ENCODE measurements at places on chromosomes 13 and 19.

GRCh38 chr13:26929971-26930730, 169.6 kb upstream of the GPR12 start:
- peak; percentile 63 for DNase-seq

DNA sequence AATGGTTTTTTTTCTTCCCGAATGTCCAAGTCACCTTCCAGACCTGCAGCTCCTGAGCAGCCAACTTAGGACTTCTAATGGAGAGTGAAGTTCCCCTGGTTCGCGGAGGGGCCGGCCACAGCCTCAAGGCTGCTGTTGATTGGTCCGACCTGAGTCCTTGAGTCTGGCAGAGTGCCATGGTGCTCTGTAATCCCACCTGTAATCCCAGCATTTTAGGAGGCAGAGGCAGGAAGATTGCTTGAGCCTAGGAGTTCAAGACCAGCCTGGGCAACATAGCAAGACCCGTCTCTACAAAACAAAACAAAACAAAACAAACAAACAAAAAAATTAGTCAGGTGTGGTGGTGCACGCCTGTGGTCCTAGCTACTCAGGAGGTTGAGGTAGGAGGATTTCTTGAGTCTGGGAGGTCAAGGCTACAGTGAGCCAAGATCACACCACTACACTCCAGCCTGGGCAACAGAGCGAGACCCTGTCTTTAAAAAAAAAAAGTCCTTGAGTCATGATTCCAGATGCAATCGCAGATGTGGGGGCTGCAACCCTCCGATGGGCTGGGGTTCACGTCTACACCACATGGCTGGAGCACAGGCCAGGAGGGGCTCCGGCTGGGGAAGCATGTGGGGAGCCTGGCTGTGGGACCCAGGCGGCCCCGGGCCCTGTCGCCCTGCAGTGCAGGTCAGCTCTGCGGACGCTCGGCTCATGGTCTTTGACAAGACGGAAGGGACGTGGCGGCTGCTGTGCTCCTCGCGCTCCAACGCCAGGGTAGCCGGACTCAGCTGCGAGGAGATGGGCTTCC, 17.7 kb downstream of the HPN start:
- DNase-seq, result no peak

DNA sequence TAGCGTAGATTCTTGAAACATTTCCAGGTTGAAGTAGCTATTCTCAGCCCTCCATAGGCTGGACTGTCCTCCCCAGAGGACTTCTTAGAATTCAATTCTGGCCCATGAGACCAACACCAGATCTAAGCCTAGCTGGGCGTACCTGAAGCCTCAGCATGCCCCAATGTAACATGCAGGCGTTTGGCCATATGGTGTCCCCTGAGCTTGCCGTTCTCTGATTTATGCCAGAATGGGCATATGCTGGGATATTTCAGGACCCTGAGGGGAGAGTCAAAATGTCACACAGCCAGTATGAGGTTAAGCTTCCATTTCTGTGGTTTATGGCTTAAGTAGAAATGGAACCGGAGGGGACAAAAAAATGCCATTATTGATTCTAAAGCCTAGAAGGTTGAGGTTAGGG, 317.7 kb upstream of the OBI1 start:
- no peak for DNase-seq

- no peak for DNase-seq
Measured at GRCh38 chr19:47438793-47439220, 19.5 kb upstream of the MEIS3 start.

DNA sequence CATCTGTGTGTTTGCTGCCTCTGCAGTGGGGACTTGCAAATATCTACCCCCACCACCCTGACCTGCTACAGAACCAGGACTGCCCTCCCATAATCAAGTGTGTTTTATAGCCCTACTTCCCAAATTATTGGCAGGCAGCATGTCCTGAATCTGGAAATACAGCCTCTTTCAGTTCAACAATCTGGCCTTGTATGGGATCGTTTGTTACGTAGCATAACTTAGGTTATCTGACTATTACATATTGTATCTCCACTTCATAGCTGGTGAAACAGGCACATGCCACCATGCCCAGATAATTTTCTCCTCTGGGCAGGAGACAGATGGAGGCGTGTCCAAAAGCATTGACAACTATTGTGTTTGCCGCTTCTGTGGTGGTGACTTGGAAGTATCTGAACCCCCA, 66.7 kb upstream of the ADGRL1 start:
- DNase-seq, result no peak

- no peak for DNase-seq
Measured at GRCh38 chr13:84677836-84678235, 795.6 kb upstream of the SLITRK1 start.

All from fibroblast of skin of right biceps (primary cell).